ENCODE measurements at places on chromosomes 7 and 10. TPM values are rescaled to one million over a fixed set of nuclear protein-coding genes. Genes with fewer than 3 reads are reported as not detected.

- peaks cover 12% of the 10 kb centered on the region for H3K27me3 ChIP-seq
- peak overlapping the region; percentile 38 for H3K27ac ChIP-seq
- H3K4me1 ChIP-seq: peaks cover 52% of the 10 kb centered on the region
- no peak overlapping the region for H3K4me3 ChIP-seq
- DNase-seq: no peak
- no peaks in the 10 kb centered on the region for H3K36me3 ChIP-seq
Observed at GRCh38 chr7:47534322-47535034, 47.4 kb downstream of the TNS3 start.

Gene TMEM236
- total RNA-seq: not detected

DNA sequence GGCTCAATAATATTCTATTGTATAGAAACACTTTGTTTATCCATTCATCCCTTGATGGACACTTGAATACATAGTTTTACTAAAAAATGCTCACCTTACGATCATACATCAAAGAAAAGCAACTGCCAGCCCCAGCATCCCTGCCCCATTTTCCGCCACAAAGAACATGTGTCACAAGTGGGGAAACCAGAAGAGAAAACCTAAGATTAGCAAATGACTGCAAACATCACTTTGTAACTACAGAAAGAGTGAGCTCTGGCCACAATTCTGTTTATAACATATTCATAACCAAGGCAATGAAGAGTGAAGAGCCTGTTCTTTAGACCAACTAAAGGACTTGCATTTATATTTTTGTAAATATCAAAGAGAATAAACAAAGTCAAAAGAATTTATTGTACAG is 89.8 kb downstream of the DOCK4 start:
- no peaks in the 10 kb centered on the region for H3K27me3 ChIP-seq
- no peaks in the 10 kb centered on the region for H3K36me3 ChIP-seq
- H3K4me3 ChIP-seq: no peak overlapping the region

Gene ZNF736
- 4.0 TPM for total RNA-seq

Gene SFMBT2
- total RNA-seq: 13.4 TPM

DNA sequence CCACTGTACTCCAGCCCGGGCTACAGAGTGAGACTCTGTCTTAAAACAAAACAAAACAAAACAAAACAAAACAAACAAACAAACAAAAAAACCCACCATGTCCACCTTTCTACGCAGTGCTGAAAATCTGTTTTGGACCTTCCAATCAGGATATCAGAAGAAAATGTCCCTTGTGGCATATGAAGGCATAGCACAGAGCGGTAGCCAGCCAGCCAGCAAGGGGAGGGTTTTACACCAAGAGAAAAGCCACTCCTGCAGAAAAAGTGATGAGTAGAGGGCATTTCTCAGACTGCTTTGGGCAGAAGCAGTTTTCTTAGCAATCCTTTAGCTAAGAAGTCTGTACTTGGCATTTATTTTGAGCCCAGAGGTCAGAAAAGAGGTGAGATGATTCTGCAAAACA is 612.2 kb downstream of the TYW1 start:
- no peaks in the 10 kb centered on the region for H3K36me3 ChIP-seq
- no peak overlapping the region for H3K4me3 ChIP-seq
- H3K4me1 ChIP-seq: no peaks in the 10 kb centered on the region
- DNase-seq: no peak

DNA sequence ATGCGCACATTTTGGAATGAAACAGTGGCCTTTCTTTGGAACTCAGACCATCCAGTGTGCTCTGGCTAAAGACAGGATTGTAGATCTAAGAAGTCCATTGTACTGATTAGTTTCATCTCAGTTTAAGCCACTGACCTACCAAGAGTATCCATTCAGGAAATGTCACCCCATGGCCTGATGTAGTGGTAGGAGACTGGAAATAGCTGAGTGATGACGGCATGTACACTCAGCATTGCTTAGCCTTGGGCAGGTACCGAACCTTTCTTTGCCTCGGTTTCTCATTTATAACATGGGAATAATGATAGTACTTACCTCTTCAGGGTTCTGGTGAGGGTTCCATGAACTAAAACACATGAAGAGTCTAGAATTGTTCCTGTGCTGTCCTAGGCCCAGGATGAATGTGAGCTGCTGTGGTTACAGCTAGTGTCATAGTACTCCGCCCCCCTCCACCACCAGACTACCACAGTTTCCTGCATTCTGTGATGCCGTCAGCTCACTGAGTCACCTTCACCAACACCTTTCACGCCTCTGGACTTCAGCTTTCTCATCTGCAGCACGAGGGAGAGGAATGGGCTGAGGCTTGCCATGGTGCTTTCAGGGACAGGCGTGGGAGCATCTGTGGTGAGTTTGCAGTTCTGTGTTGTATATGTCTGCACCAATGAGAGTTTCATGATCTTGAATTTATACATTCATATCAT is 484.0 kb upstream of the GALNT17 start:
- no peaks in the 10 kb centered on the region for H3K4me1 ChIP-seq
- no peaks in the 10 kb centered on the region for H3K36me3 ChIP-seq
- peak; percentile 40 for DNase-seq
- no peak overlapping the region for H3K27ac ChIP-seq
- no peak overlapping the region for H3K4me3 ChIP-seq
- H3K27me3 ChIP-seq: no peaks in the 10 kb centered on the region

Measured in stomach (tissue), 19 donors.